ENCODE measurements at places on chromosomes 5 and 9.
A peak's percentile ranks its signal among the peaks of the same experiment; 100 is the strongest.

- DNase-seq, result no peak
Measured at GRCh38 chr5:14204011-14204670, 61.0 kb downstream of the TRIO start.

DNA sequence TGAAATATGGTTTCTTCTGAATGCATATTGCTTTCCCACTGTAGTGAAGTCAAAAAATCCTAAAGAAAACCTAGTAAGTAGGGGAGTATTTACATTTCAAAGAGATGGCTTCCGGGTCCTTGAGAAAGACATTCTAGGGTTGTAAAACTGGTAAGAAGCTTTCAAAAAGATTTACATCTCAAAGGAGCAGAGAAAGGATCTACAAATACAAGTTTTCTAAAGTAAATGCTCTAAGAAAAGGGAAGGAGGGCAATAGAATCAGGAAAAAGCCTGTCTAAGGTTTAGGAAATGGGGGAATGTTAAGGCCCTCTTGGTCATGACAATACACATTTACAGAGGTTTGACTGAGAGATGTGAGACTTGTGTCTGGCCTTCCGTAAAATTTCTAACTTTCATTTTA, 16.7 kb upstream of the TRPC7 start:
- DNase-seq, result no peak

DNA sequence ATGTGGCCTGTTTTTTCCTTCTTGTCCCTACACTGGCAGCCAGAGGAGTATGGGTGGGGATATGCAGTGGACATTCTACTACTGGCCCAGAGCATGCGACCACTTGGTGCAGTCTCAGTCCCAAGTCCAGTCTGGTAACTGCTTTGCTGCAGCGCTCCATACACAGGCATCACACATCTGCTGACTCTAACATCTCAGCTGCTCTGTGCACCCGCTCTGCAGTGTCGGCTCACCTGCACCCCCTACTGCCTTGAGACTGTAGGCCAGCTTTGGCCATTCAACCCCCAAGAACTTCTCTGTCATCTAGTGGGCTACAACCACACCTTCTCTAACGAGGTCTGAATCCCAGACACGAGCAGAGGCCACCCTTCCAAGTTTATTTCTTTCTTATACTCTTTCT, 46.4 kb upstream of the SLCO6A1 start:
- peak; percentile 2 for DNase-seq

DNA sequence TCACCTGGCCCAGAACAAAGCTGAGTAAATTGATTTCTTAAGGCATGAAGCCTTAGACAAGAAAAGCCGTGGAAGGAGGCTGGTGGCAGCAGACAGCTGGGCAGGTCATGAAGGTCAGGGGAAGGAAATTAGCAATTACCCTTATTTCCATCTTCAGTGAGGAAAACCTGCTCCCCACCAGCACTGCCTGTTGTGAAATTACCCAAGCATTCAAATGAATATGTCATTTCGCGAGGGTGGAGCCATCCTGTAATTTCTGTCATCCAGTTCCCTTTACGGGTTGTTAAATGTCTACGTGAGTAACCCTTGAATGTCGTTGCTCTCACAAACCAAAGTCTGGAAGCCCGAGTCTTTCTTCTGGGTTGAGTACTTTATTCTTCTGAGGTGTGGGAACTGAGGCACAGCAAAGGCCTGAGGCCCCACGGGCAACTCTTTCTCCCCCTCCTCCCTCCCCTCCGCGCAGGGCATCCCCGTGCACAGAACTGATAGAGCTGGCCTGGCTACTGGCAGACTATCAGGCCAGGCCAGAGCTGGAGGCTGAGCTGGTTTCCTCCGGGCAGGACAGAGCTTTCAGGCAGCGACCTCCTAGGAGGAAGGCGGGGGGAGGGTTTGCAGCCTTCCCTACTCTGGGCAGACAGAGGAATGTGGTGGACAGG, 22.0 kb upstream of the AK3 start:
- DNase-seq, result peak; percentile 20

- DNase-seq, result no peak
Measured at GRCh38 chr9:113650207-113651131, 186.9 kb downstream of the RGS3 start.

DNA sequence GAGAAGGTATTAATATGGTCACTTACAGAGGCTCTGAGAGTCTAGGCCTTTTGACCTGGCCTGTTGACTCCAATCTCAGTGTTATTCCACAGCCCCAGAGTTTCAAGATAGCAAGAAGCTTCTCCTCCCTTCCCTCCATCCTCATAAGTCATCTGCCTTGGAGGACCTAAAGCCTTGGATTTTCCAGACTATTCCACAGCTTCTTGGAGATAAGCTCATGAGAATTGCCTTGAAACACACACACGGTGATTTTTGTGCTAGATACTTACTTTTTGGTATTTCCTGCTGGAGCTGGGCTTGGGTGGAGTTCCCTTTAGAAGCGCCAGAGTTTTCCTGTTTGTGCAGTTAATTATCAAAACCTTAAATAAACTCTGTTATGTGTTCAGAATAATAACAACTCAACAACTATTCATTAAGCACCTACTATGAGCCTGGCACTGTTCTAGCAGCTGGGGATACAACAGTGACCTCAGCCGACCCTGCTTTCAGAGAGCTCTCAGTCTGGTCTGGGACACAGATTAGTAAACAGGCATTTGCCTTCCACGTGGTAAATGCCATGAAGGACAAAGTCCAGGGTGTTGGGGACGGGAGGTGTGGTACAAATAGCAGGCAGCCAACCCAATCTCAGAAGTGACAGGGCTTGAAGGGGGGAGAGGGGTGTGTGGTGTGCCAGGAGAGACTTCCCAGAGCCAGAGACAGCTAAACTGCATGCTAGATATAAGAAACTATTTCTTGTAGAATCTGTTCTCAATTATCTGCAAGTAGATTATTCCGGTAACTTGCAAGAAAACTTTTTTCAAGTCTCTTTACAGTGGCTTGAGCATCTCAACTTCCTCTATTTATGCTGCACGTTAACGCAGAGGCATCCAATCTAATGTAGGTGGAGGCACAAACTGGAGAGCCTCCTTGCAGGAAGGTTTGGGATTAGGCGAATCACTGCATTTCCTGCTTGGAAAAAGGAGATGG, 55.9 kb upstream of the KLF9 start:
- no peak for DNase-seq

DNA sequence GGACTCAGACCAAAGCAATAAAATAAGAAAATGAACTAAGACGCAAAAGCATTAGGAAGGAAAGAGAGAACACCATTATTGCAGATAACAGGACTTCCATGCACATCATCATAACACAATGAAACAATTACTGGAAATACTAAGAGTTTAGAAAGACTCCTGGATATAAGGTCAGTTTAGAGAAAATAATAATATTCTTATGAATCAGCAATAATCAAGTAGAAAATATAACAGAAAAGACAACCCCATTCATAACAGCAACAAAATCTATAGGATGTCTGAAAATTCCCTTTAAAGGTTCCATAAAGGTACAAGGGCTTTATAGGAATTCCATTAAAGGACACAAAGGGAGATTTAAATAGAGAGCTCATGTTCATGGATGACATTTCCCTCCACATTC, 73.0 kb downstream of the SPTLC1 start:
- DNase-seq, result no peak

DNA sequence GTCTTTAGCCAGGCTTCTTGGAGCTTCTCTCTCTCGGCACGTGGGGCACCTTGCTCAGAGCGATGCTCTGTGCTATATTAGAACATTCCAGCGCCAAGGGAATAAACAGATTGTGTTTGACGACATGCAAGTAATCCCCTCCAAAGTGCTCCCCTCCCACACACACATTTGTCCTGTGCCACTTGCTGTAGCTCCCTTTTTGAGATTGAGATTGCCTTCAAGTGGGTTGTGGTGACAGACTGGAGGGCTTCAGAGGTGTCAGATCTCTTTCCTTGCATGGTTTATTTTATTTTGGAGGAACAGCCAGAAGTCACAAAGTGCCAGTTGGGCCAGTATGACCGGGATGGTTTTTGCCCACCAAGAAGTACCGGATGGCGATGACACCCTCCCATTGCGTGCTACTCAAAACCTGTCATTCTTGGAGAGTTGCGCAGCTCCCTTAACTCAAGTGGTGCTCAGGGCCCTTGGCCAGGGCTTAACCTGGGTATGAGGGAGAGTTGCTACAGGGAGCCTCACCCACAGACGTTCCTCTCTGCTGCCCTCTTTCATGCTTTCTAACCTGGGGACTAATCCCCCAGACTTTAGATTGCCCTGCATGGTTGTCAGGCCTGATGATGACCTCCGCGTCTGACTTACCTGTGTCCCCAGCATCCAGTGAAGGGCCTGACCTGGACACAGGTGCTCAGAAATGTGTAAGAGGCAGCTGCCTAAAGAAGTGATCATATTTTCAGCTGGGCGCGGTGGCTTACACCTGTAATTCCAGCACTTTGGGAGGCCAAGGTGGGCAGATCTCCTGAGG, 18.8 kb upstream of the RPL26L1 start:
- no peak for DNase-seq

GRCh38 chr5:132775476-132775961, 1.5 kb downstream of the SEPTIN8 start:
- no peak for DNase-seq

GRCh38 chr9:127128341-127129072, 6.1 kb upstream of the ANGPTL2 start:
- DNase-seq, result no peak

GRCh38 chr9:25891527-25891926, 213.3 kb upstream of the TUSC1 start:
- DNase-seq, result no peak

All from stimulated activated CD4-positive, alpha-beta T cell treated with anti-CD3 and anti-CD28 coated beads, Interleukin-15, amount 100 ng/mL, for 24 hours (primary cell).